Bronchial epithelial cell (primary cell): ENCODE measurements at places on chromosomes 11 and 22. TPM values are rescaled to one million over a fixed set of nuclear protein-coding genes. Genes with fewer than 3 reads are reported as not detected.

The TENM4 gene
- 3.2 and 6.1 TPM in 2 replicates for total RNA-seq

The SERHL2 gene
- total RNA-seq = 0.79 and 1.4 TPM in 2 replicates

The UCP3 gene
- total RNA-seq = under 0.01 and 0.26 TPM in 2 replicates

The PHOX2A gene
- total RNA-seq = not detected in 2 replicates

The CHST1 gene
- total RNA-seq = 0.26 and 2.4 TPM in 2 replicates

The C11orf65 gene
- 0.79 and 1.8 TPM in 2 replicates for total RNA-seq

The MEN1 gene
- total RNA-seq = 5.5 and 8.3 TPM in 2 replicates

The TMPRSS6 gene
- total RNA-seq = not detected in 2 replicates

The MRGPRX4 gene
- not detected in 2 replicates for total RNA-seq

The APOA5 gene
- total RNA-seq = not detected in 2 replicates

The RASSF10 gene
- 2.1 and 2.4 TPM in 2 replicates for total RNA-seq

The DENND6B gene
- 1.1 and 1.8 TPM in 2 replicates for total RNA-seq

The OR51F2 gene
- not detected in 2 replicates for total RNA-seq

The LRRN4CL gene
- 0.26 and 1.2 TPM in 2 replicates for total RNA-seq

The ME3 gene
- total RNA-seq = 8.8 and 10.3 TPM in 2 replicates

The AP2A2 gene
- total RNA-seq = 9.5 and 17.8 TPM in 2 replicates

The WNT11 gene
- total RNA-seq = 0.13 TPM in 1 of 2 replicates, not detected in the other

The ANKK1 gene
- 0.26 and 1.8 TPM in 2 replicates for total RNA-seq

The OR51B2 gene
- total RNA-seq = not detected in 2 replicates

The TRIM51 gene
- total RNA-seq = not detected in 2 replicates

The BTBD18 gene
- not detected in 2 replicates for total RNA-seq

The KRTAP5-2 gene
- total RNA-seq = not detected in 2 replicates

The SLC1A2 gene
- under 0.01 TPM in 2 replicates for total RNA-seq

The OSM gene
- not detected in 2 replicates for total RNA-seq

The APOL5 gene
- not detected in 2 replicates for total RNA-seq

The SPDYC gene
- not detected in 2 replicates for total RNA-seq

The PHLDA2 gene
- 5.0 and 11.9 TPM in 2 replicates for total RNA-seq

The SLC37A4 gene
- total RNA-seq = 9.9 and 11.6 TPM in 2 replicates

The TP53I11 gene
- 1.8 and 4.9 TPM in 2 replicates for total RNA-seq

The ADM2 gene
- 3.7 and 5.4 TPM in 2 replicates for total RNA-seq

The GLYATL1B gene
- total RNA-seq = not detected in 2 replicates

The PKP3 gene
- 231 and 328 TPM in 2 replicates for total RNA-seq
